Activated naive CD4-positive, alpha-beta T cell (primary cell): ENCODE measurements at places on chromosomes 4 and X.

DNA sequence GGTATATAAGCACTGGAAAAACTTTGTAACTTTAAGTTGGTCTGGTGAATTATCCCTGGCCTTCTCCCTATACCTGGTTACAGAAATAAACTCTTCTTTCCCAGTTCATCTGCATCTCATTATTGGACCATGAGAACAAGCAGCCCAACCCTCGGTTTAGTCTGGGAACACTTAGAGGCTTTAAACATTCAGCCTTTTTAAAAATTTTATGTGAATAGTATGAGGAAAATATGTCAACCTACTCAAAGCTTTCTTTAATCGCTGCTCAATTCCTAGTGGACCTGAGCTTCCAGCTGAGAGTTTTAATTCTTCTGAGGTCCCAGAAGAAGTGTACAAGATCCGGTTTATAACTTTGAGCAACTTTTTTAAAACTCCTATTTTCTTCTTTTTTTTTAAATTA, 358.6 kb upstream of the NOCT start:
- DNase-seq = no peak

GRCh38 chr4:186069729-186070128, 773 bp downstream of the TLR3 start:
- no peak for DNase-seq

DNA sequence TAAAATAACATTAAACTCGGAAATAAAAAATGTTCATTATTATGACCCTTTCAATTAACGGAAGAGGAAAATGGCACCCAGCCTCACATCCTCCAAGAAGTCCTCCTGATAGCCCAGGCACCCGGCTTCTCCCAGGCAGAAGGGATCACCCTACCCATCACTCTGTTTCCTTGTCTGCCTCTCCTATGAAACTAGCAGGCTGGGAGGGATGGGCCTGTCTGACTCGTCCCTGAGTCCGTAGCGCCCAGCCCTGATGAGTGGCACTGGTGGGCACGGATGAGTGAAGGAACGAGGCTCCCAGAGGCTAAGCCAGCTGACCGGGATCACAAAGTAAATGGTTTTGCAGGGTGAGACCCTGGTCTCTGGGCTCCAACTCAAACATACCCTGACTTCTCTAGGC, 28.6 kb upstream of the KIAA0232 start:
- DNase-seq = no peak

- DNase-seq = no peak
These were observed 91.6 kb upstream of the NLRP2B start for GRCh38 chrX:57771689-57772088.

DNA sequence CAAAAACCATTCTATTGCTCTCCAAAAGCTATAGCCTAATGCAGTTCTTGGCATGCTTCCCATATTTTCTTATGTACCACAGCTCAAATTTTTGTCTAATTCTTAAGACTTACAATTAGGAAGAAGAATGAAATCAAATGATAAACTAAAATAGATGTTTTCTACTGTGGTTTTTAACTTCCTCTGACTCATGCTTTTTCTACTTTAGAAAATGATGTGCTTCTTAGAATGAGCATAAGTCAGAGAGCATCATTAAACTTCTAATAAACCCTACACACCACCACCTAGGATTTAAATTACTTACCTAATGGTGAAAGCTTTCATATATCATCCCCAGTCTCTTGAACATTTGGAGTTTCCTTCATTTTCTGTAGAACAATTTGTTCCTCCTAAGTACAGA, 217.0 kb upstream of the NDST3 start:
- no peak for DNase-seq

DNA sequence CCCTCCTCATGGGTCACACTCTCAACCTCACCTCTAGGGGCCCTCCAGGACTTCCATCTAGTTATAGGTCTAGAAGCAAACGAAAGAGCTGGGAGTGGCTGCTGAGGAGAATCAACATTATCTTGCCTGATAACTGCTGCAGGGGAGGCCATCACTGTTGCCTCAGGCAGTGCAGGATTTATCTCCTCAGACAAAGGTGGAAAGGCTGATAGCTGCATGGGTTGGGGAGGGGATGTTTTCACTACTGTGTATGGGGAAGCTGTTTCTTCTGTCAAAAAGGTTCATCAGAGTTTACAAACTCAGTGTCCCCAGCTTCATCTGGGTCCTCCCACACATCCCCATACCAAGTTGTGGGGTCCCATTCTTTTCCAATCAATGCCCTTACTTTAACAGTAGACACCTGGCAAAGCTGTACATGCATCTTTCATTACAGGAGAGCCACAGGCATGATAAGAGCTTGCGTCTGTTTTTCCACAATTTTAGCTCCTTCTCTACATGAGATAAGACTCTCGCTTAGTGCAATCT, 17.6 kb upstream of the PRDM8 start:
- DNase-seq = no peak

GRCh38 chrX:40290517-40290916, 192.8 kb upstream of the BCOR start:
- no peak for DNase-seq

- DNase-seq = no peak
These were observed 245.0 kb downstream of the FBXO8 start for GRCh38 chr4:174038481-174038880.

GRCh38 chr4:86927843-86928395, 6.9 kb upstream of the AFF1 start:
- no peak for DNase-seq

GRCh38 chrX:24259544-24260240, 54.2 kb downstream of the SUPT20HL2 start:
- no peak for DNase-seq

GRCh38 chrX:42869011-42869410, 91.0 kb upstream of the PPP1R2C start:
- no peak for DNase-seq

DNA sequence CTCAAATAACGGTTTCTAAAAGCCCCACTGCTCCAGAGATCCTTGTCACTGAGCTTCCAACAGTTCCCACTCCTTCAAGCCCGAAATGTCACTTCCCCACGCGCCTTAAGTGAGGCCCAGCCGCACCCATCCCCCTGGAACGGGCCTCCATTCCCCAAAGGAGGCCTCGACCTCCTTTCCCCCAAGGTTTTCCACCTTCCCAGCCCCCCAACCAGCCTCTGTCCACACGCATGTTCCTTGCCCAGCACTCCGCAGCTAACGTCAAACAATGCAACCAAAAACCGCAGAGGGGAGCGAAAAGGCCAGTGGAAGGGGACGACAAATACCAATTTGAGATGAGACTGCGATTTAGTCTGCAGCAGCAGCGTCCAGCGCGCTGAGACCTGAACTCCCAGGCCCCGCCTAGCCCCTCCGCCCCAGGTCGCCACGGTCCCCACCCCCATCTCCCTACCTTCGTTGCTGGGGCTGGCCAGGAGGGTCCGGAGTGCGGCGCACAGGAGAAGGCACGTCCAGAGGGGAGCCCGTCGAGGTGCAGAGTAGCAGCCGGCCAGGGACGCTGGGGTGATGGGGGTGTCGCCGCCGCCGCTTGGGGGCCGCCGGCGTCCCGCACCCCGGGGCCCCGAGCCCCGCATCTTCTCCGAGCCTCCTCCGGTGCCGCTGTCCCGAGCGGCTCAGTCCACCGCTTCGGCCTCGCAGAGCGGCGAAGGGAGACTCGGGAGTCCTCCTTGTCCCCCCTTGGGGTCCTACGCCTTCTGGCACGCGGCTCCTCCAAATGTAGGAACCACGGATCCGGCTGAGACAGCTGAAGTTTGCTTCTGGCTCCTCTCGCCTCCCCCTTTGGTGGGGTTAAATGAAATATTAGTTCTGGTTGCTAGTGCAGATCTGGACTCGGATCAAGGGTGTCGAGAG, 924 bp downstream of the EPHA5 start:
- DNase-seq = no peak

DNA sequence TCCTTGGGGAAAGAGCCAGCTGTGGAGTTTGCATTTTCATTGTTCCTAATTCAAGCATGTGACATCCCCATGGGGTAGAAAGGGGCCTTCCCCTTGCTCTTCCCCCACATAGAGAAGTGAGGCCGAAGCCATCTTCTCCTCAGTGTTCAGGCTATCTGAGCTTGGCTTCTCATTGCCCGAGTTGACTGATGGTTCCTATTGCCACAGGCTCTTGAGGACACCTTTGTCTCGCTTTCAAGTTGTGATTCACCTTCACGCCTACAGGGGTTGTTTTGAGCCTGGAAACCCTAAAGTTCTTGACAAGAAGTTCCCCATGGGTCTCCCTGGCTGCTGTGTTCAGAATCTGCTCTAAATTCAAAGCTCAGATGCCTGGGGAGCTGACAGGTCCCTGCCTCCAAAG, 25.0 kb downstream of the CCNQ start:
- no peak for DNase-seq
